Fibroblast of skin of left biceps (primary cell): ENCODE measurements at places on chromosomes 7 and 10.

DNA sequence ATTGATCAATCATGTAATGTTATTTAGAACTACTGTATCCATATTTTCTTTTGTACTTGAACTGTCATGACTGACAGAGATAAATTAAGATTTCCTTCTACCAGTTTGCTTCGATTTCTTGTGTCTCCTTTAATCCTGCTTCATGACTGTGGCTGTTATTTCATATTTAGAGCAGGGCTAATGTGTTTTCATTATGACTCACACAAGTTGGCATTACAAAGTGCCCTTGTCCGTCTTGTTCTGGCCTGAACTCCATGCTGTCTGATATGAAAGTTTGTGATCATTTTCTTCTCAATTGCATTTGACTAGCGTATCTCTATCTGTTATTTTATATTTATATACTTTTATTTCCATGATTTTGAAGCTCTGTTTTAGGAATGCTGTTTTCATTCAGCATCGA is 344.1 kb upstream of the PRKCQ start:
- DNase-seq = no peak

GRCh38 chr7:149075286-149075685 is 15.2 kb downstream of the ZNF786 start:
- DNase-seq = no peak

GRCh38 chr10:75043256-75044131 is 68.0 kb upstream of the SAMD8 start:
- no peak for DNase-seq

GRCh38 chr10:32377458-32378259 is 30.7 kb upstream of the EPC1 start:
- no peak for DNase-seq

DNA sequence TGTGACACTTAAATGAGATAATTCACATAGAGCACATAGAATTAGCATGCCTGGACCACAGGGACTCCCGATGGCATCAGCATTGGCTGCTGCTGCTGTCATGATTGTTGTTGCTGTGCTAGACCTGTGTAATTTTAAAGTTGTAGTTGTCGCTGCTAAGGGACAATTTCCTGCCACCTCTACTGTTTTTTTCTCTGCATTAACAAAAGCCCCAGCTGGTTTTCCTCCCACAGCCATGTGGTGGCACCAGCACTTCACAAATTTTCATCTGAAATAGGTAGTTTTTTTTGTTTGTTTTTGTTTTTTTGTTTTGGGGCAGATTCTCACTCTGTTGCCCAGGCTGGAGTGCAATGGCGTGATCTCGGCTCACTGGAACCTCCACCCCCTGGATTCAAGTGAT is 25.4 kb upstream of the PRXL2A start:
- no peak for DNase-seq

GRCh38 chr10:75145590-75145989 is 34.1 kb downstream of the SAMD8 start:
- DNase-seq = no peak

DNA sequence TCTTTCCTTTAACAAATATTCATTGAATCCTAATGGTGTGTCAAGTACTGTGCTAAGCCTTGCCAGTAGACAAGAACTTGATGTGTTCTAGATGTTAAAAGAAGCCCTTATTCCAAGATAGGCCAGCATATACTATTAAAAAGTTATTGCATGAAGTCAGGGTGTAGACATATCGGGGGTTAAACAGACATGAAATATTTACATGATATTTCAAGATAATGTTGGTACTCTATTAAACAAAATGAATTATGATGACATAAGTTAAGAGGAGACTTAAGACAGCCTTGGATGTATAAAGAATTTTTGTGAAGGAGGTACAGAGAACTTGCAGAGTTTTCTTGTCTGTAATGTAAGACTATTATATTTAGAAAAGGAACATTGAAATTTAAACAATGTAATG is 44.8 kb downstream of the HDAC9 start:
- no peak for DNase-seq
